Fibroblast of mammary gland (primary cell): ENCODE measurements at places on chromosomes 2 and 18.

DNA sequence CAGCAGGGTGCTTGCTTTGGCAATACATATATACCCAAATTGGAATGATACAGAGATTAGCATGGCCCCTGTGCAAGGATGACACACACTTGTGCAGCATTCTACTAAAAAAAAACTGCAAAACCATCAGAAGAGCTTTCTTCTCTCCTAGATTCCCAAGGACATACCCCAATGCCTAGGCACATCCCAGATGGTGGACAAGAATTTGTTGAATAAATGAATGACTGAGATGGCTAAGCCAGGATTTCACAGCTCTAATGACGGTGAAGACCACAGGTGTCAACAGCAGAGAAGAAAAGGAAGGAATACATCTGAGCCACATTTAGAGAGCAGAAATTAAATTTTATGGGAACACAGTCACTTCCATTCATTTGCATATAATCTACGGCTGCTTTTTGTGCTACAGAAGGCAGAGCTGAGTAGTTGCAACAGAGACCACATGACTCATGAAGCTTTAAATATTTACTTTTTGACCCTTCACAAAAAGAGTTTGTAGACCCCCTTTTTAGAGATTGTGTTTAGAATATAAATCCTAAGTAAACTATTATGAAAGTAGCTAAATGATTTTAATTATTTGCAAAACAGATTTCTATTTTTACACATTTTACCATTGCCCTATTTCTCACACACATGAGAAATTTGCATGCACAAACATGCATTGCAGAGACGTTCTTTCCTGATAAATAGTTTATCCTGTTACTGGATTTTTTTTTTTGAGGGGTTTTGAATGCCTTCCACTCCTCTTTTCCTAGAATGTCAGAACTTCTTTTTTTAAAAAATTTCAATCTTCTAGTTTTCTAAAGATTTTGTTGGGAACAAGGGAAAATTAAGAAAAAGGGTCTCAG, 119.0 kb downstream of the PMAIP1 start:
- peak; percentile 26 for DNase-seq

DNA sequence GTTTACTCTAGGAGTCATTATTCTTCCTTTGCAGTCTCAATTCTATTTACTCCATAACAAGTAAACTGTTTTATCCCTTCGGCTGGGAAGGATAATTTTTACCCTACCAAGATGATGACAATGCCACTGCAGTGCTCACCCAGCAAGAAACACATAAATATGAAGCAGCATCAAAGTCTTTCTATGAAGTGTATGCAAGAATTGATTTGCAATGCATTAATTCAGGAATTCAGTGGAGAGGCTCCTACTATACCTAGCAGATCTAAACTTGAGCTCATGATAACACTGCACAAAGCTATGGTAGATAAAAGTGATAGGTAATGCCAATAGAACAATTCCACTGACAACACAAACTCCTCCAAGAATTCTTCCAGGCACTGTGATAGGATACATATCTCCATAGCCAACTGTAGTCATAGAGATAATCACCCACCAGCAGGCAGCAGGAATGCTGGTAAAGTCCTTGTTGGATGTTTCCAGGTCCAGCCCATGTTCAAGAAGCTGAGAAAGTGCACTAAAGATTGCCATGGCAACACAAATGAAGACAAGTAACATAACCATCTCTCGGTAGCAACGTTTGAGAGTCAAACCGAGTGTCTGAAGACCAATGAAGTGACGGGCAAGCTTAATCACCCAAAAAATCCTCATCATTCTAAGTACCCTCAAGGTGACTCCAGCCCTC, 49.9 kb downstream of the KCNG3 start:
- no peak for DNase-seq

DNA sequence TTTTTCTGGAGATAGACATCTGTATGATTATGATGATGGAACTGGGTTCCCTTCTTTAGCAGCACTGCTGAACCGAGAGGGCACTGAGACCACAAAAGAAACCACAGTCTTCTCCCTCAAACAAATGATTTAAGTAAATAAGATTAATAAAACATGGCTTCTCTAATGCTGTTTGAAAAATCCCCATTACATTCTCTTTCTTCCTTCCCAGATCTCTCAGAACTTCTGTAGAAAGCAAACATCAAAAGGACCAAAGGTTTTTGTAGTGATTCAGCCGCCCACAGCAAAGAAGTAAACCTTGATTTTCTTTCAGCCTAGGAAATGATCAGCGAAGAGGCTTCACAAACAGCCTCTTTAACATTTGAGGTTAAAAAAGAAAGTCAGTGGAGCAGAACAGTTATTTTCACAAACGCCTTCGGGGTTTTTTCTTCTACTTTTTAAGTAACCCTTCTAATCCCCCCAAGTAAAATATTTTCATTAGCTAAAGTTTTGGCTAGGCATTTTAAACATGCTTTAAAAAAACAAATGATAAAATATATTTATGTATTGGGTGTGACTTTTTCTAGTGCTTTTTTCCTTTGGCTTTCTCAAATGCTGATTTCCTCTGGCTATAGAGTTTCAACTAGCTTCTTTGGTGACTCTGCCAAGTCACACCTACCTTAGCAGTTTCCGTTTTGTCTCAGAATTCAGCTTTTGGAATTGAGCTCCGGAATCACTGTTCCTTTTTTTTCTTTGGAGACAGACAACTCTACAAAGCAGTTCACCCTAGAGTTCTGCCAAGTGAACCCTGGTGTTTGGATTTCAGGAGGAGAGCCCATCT, 89.6 kb downstream of the UPP2 start:
- DNase-seq = no peak

DNA sequence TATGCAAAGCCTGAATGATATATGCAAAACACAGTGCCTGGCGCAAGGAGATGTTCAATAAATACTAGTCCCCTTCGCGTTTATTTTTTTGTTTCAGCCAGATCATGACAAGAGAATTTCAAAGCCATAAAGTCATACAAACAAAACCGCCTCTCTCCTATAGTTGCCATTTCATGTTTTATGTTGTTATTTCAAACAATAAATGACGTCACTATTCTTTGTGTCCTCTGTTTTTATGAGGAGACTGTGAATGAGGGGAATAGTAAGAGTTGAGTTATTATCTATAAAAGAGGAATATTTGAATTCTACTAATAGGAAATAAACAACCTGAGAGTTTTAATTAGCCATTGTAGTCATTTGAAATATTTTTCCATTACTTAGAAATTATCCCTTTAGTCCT, 464.5 kb downstream of the THSD7B start:
- no peak for DNase-seq

- DNase-seq = peak; percentile 47
Measured at GRCh38 chr2:167335541-167335992, 447.3 kb downstream of the XIRP2 start.

DNA sequence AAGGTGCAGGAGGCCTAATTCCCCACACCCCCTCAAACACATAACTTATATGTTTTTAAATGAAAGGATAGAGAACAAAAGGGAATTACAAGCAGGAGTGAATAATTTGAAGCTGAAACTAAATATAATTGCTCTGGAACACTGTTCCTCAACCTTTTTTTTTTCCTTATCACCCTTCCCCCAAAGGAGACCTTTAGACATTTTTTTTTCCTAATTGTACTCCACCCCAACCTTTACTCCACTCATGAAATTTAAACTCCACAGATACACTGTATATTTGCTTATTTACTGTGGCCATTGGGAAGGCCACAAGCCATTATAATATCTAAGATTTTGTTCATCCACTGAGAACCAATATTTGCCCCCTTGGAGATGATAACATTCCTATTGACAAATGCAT, 45.4 kb upstream of the PELI1 start:
- no peak for DNase-seq

GRCh38 chr2:152825834-152826233, 107.4 kb downstream of the ARL6IP6 start:
- DNase-seq = peak; percentile 13

DNA sequence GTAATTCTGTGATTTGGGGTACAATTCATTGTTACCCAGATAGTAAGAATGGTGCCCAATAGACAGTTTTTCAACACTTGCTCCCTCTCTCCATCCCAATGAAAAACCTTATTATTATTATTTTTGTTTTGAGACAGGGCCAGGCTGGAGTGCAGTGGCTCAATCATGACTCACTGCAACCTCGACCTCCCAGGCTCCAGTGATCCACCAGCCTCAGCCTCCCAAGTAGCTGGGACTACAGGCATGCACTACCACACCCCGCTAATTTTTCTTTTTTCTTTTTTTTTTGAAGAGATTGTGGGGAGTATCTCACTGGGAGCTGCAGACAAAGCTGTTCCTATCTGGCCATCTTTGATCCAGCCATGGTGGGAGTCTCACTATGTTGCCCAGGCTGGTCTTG, 7.2 kb downstream of the TGFA start:
- no peak for DNase-seq

GRCh38 chr2:160721089-160722040, 227.8 kb upstream of the RBMS1 start:
- DNase-seq = peak; percentile 20

DNA sequence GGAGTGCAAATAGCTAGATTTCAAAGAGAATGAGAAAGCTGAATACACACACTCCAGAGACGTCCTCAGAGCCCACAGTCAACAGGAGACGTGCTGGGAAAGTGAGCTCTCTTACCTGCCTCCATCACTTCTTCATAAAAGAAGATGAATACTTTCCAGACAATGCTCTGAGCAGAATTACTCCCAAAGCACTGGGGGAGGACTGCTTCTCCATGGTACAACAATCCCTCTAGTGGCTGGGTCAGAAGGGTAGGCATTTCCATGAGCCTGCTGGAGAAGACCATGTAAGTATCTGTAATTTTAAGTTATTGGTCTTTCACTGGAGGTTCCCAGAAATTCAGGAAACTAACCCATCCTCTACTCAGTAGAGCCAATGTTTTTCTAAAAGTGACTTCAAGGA, 190.3 kb downstream of the RBM43 start:
- peak; percentile 61 for DNase-seq

DNA sequence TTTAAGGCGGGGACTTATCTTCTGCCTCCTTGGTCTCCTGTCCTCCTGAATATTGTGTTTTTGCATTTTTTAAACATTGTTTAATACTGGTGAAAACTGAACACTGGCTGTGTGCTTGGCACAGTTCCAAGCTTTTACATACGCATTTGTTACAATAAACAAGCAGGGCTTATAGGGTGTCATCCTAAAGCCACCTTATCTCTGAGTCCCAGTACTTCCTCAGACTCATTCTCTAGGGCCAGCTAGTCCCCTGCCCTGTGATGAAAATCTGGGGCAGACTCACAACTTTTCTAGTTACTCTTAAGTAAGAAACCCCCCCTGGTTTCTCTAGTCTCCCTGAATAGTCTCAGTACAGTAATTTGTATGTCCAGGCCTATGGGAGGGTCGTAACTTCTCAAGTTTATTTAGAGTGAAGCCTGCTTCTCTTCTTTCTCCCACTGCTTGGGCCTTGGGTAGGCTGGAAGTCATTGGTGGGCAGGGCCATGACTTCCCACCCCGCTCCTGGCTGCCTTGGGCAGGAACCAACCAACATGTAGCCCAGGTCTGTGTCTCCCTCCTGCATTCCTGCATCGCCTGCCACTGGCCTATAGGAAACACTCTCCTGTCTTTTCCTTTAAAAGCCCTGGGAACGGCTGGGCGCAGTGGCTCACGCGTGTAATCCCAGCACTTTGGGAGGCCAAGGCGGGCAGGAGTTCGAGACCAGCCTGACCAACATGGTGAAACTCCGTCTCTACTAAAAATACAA, 7.7 kb upstream of the KCNE4 start:
- DNase-seq = no peak

DNA sequence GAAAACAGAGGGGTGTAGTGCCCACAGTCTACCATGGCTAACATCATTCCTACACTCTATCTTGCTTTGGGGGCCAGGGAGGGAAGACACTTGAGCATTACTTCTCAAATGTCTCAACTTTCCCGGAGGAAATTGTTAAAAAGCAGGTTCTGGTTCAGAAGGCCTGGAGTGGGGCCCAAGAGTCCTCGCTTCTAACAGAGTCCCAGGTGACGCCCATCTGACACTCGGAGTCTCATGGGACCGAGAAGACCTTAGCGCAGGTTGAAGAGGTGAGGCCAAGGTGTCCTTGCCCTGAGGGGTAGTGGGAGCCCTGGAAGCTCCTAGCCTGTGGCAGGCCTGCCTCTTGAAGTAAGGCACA, 40.1 kb downstream of the ZFP36L2 start:
- no peak for DNase-seq

DNA sequence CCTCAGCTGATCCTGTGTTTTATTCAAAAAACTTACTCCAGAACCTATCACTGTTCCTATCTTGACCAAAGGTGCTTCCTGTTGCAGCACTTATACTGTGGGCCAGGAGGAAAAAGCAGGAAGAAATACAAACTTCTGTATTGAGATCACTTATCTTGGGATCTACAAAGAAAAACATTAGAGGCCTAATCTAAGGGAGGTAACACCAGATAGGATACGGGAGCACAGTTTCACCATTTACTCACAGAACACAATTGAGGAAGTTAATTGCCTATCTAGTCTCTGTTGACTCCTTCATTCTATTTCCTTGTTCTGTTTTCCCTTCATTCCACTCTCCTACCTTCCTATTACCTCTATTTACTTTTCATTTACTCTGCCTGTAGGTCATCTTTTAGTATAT, 287.2 kb upstream of the LINC00305 start:
- DNase-seq = no peak

- DNase-seq = no peak
Measured at GRCh38 chr2:236940916-236941520, 144.7 kb upstream of the COPS8 start.

GRCh38 chr18:49955263-49955662, 141.9 kb upstream of the ACAA2 start:
- no peak for DNase-seq

- no peak for DNase-seq
Measured at GRCh38 chr2:182619276-182619675, 96.8 kb upstream of the DNAJC10 start.

DNA sequence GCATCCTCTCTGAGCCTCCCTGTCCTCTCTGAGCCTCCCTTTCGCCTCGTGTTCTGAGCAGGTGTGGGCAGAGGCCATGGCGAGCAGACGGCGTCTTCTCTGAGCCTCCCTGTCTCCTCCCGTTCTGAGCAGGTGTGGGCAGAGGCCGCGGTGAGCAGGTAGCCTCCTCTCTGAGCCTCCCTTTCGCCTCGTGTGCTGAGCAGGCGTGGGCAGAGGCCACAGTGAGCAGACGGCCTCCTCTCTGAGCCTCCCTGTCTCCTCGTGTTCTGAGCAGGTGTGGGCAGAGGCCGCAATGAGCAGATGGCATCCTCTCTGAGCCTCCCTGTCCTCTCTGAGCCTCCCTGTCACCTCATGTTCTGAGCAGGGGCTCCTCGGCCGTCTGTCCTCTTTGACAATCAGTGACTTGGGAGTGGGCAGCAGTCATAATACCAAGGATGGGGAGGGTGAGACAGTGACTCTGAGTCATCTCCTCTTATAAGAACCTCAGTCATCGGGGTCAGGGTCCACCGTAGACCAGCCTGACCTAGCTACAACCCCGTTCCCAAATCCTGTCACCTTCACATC, 395.1 kb upstream of the SALL3 start:
- DNase-seq = no peak

GRCh38 chr18:51137891-51138290, 59.6 kb downstream of the MEX3C start:
- DNase-seq = no peak
